ENCODE measurements at places on chromosomes 5 and 9.

DNA sequence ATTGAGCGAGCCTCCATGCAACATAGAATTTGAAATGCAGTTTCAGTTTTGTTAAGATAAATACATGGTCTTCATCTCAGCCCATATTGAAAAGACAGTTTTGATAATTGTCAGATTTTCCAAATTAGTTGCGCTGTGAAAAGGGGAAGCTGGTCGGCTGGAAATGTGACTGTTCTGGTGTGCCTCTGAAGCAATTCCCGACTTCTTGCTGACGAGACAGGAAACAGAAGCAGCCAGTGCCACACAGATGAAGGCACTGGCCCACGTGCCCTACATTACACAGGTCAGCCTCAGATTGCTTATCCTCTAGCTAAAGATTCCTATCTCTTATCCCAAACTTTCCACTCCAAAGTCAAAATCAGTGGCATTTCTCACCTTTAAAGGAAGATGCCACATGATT lies 214.1 kb upstream of the TLE4 start:
- no peak for DNase-seq

DNA sequence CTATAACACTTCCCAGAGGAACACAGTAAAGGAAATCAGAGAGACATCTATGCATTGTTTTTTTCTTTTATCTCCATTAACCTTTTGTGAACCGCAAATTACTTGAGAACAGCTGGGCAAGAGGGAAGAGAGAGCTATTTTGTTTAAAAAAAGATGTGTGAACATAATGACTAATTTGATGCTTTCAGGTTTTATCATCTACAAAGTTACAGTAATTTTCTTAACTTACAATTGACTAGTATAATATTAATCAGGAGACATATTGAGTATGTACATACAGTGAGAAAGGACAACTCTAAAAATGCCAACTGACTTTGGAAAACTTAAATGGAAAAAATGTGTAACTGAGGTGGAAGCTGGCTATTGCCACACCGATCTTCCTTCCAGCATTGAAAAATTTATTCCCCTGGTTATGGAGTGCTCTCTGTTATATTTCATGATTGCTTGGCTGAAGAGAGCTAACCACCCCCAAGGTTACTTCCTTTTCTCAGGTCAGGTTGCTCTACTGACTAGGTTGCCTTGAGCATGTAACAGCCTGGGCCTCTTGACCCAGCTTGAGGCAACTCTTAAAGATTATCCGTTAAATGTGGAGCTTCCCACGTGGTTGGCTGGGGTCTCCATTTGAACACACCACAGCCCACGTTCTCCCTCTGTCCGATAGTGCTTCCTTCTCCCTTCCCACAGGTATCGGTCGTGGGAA lies 62.6 kb upstream of the C6 start:
- no peak for DNase-seq

DNA sequence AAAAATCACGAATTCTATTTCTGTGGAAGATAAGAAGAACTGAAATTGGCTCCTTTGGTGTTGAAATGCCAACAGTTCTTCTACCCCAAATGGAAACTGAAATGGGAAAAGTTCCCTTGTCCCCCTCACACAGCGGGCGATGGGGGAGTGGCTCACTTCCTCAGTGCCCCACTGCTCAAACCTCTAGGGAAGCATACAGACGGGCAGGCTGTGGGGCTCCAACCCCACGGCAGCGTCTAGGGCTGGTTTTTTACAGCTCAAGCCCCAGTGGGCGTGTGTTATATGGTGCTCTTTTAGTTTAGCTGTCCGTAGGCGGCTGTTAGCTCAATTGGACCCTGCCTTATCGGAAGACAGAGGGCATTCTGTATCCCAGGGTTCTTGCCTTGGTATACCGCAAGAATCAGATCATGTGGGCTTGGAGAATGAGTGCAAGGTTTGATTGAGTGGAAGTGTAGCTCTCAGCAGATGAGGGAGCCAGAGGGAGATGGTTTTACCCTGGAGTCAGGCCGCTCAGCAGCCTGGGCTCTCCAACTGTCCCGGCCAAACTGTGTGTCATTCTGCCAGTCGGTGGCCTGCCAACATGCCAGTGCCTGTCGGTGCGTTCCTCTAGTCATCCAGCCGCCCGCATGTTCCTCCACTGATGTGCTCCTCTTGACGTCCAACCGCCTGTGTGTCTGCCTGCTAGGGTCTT lies 166.3 kb upstream of the ZNF608 start:
- no peak for DNase-seq

DNA sequence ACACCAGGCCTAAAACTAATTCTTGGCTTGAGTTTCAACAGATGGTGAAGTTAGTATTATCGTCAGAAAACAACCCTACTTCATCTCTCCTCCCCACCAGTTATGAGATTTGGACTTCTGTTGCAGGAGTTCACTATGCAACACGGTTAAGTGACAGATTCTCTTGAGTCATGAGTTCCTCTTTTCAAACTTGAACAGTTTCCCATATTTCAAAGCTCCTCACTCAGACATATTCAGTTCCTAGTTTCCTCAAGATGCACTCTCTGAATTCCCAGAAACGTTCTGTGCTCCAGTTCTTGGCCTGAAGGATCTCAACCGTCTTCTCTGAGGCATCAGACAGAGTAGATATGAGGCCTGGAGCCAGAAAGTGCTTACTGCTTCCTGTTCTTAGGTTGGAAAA lies 7.3 kb upstream of the PTGER4 start:
- no peak for DNase-seq

DNA sequence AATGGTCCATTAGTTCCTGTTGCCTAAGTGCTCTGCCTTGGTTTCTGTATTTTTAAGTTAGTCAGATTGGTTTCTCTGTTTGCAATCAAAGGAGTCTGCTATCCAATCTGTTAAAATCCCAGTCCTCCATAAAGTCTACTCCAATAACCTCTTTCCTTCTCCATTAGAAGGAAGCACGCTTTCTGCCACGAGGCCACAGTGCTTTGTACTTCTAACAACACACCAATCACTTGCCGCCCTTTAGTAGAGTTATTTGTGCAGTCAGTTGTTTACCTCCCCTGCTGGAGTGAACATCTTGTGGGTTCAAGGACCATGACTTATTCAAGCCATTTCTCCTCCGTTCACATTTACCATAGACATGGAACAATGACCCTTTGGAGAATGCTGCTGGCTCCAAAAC lies 69.0 kb downstream of the GLRA1 start:
- no peak for DNase-seq
